ENCODE measurements at places on chromosomes 16 and 17.

DNA sequence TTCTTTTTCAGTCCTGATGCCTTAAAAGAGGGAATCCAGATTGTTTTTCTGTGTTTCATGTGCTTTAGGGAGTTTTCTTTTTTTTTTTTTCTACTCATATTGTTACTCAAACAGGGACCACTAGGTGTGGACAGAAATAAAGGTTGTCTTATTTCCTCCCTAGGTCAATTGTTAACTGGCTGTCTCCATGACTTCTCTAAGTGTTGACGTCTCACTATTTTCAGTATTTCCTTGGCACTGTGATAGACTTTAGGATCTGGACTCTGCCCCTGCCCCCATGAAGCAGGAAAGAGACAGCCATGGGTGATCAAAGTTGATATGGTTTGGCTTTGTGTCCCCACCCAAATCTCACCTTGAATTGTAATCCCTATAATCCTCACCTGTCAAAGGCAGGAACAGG, 73.7 kb downstream of the AKAP1 start:
- H3K4me1 ChIP-seq = no peaks in the 10 kb centered on the region
- no peak overlapping the region for H3K27ac ChIP-seq
- no peak overlapping the region for H3K4me3 ChIP-seq

- H3K27ac ChIP-seq = peak overlapping the region; percentile 68
- peak overlapping the region; percentile 81 for H3K4me3 ChIP-seq
- H3K27me3 ChIP-seq = no peaks in the 10 kb centered on the region
These were observed 622 bp downstream of the GPRC5B start for GRCh38 chr16:19883966-19884485.

- H3K4me3 ChIP-seq = no peak overlapping the region
- no peak overlapping the region for H3K27ac ChIP-seq
- no peak for DNase-seq
- no peaks in the 10 kb centered on the region for H3K4me1 ChIP-seq
These were observed 202.6 kb downstream of the SHISA9 start for GRCh38 chr16:13103831-13104530.

GRCh38 chr17:44919411-44919810, 4.1 kb upstream of the GFAP start:
- no peaks in the 10 kb centered on the region for H3K36me3 ChIP-seq
- H3K4me1 ChIP-seq = no peaks in the 10 kb centered on the region
- no peak overlapping the region for H3K4me3 ChIP-seq
- H3K27ac ChIP-seq = no peak overlapping the region

DNA sequence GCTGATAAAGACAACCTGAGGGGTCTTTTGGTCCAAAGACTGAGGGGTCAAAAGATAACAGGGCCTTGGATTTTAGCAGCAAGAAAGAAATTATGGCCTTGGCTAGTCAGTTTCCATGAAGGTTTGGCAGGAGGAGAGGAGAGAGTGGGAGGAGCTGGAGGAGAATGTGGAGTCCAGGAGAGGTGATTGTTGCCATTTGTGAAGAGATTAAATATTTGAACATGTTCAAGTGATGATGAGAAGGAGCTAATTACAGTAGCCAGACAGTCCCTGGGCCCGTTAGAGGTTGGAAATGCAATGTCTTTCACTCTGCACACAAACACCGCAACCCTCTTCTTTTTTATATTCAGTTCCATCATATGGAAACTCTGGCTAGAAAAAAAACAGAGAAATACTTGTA, 68.6 kb downstream of the TNRC6C start:
- H3K27me3 ChIP-seq = no peaks in the 10 kb centered on the region
- H3K4me1 ChIP-seq = peaks cover 7% of the 10 kb centered on the region
- H3K36me3 ChIP-seq = no peaks in the 10 kb centered on the region
- H3K27ac ChIP-seq = no peak overlapping the region
- DNase-seq = no peak

DNA sequence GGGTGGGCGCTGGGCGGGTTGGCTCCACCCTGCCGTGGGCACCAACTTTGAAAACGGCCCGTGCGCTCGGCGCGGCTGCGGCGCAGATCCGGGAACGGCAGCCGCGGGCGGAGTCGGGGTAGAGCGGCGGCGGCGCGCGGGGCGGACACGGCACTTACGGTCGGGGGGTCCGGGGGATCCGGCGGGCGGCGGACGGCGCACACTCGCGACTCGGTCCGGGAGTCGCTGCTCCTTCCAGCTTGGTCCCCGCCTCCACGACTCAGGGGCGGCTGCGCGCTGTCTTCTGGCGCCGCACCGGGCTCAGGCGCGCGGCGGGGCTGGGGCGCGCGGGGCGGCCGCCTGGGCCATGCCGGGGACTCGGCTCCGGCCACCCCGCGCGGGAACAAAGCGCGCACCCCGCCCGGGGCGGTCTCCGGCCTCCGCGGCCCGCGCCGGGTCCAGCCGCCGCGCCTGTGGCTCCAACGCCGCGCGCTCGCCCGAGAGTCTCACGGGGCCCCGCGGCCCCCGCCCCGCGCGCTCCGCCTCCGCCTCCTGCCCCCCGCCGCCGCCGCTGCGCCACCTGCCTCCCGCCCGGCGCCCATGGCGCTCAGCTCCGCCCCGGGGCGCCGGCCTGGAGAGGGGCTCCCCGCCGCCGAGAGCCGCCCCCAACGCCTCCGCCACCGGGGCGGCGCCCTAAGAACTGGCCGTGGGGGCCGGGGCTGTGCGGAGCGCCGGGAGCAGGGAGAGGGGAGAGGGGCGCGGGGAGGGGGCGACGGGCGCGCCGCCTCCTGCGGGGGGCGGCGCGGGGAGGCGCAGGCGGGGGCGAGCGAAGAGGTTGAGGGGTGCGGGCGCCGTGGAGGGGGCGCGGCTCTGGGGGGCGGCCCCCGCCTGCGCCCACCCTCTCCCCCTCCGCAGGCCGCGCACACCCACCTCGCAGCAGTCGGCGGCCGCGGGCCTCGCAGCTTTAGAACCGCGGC, 35.9 kb downstream of the CBFA2T3 start:
- H3K4me1 ChIP-seq = no peaks in the 10 kb centered on the region
- no peak for DNase-seq

DNA sequence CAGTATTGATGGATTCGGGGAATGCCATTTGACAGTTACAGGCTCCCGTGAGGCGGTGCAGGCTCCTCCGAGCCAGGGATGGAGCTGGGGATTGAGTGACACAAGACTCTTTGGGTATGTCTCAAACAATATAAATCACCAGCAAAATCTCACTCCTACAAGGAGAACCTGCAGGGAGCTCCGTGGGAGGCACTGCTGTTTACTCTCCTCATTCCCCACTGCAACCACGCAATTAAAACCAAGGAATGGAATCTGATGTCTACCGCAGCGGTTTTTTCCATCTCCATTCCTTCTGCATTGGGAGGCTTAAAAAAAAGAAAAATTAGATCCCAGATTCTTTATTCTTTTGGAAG, 157.9 kb downstream of the WWOX start:
- no peaks in the 10 kb centered on the region for H3K36me3 ChIP-seq
- no peak for DNase-seq
- no peaks in the 10 kb centered on the region for H3K4me1 ChIP-seq
- H3K27me3 ChIP-seq = no peaks in the 10 kb centered on the region
- peak overlapping the region; percentile 53 for H3K27ac ChIP-seq
- no peak overlapping the region for H3K4me3 ChIP-seq

- H3K4me1 ChIP-seq = no peaks in the 10 kb centered on the region
- H3K36me3 ChIP-seq = no peaks in the 10 kb centered on the region
These were observed 168.9 kb upstream of the CIBAR2 start for GRCh38 chr16:85281181-85281580.
